ENCODE measurements at places on chromosomes 6 and 20.

GRCh38 chr6:146543940-146544615 is 445 bp downstream of the RAB32 start:
- no peak for DNase-seq

GRCh38 chr6:139287868-139288267 is 3.9 kb downstream of the TXLNB start:
- DNase-seq: no peak

GRCh38 chr20:56453352-56453751 is 15.1 kb upstream of the RTF2 start:
- DNase-seq: no peak

- DNase-seq: no peak
Observed at GRCh38 chr6:7431313-7431673, 41.7 kb downstream of the RIOK1 start.

DNA sequence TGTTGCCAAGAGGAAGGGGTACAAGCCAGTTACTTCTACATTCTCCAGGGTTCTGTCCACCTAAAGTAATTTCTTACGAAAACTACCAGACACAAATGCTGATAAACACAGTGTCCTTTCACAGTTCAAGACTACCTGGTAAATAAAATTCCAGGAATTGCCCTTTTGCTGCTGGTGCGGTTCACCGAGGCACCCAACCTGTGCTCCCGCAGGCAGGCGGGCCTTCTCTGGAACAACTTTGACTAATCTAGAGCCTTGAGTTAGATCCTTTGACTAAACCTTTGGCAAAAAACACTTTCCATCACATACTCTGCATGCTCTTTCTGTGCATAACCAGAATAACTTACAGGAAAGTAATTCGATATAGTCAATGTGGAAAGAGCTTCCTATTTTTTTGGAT is 107.0 kb downstream of the HUS1B start:
- DNase-seq: no peak
